ENCODE measurements at places on chromosomes 4 and X.

- no peak for DNase-seq
These were observed 3.1 kb downstream of the SLC49A3 start for GRCh38 chr4:685679-686412.

DNA sequence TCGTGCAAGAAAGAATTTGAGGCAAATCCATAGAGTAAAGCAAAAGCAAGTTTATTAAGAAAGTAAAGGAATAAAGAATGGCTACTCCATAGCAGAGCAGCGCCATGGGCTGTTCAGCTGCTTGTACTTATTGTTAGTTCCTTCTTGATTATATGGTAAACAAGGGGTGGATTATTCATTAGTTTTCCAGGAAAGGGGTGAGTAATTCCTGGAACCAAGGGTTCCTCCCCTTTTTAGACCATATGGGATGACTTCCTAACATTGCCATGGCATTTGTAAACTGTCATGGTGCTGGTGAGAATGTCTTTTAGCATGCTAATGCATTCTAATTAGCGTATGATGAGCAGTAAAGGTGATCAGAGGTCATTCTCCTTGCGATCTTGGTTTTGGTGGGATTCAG, 23.5 kb upstream of the CEP135 start:
- no peak for DNase-seq

- DNase-seq, result no peak
These were observed 59.4 kb downstream of the LCORL start for GRCh38 chr4:17962171-17962570.

DNA sequence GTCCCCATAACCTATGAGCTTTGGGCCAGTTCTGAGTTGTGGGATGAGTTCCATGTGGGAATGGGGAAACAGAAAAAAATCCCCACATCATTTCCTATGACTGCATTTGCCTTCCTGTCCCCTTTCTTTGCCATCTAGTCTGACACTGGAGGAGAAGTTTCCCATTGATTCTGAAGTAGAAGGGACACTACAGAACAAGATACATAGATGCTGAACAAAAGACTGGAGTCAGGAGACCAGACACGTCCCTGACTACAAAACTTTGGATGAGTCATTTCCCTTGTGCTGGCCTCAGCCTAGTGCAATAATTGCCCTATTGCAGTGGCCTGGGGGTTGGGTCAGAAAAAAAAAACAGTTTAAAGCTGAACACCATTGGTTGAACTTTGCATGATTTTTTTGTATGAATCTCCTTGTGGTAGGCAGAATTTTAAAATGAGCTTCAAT, 22.1 kb downstream of the BEX3 start:
- DNase-seq, result no peak

- DNase-seq, result no peak
These were observed 8.1 kb upstream of the SAP30 start for GRCh38 chr4:173362666-173363065.

Measured in NCI-H1048 (cell line).